SIG-M5 (cell line): ENCODE measurements at places on chromosomes 2 and 18.
A peak's percentile ranks its signal among the peaks of the same experiment; 100 is the strongest.

- no peak for DNase-seq
These were observed 338.0 kb downstream of the BCL11A start for GRCh38 chr2:60215386-60215901.

GRCh38 chr18:73007195-73007914, 139.6 kb upstream of the NETO1 start:
- DNase-seq = no peak

DNA sequence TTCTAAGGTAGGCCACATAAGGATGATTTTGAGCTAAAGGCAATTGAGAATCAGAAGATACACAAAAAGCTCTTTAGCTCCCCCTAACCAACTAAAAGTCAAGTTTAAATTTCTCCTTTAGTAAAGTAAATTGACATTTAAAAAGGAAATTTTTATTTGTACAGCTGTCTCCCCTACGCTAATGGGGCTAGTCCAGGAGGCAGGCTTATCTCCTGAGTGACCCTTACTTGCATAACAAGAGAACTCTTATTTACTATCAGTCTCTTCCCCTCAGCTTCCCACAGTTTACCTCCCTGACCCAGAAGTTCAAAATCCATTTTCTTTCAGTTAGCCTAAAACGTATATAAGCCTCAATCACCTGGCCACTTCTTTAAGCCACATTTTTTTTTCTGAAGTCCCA, 1002.8 kb upstream of the NRXN1 start:
- DNase-seq = no peak

- DNase-seq = no peak
These were observed 73.5 kb downstream of the GALNT3 start for GRCh38 chr2:165720511-165720910.

GRCh38 chr2:136305517-136306192, 187.7 kb upstream of the CXCR4 start:
- no peak for DNase-seq

GRCh38 chr2:236176951-236177350, 8.8 kb upstream of the GBX2 start:
- DNase-seq = no peak

GRCh38 chr2:21515903-21516302, 392.1 kb downstream of the TDRD15 start:
- no peak for DNase-seq

DNA sequence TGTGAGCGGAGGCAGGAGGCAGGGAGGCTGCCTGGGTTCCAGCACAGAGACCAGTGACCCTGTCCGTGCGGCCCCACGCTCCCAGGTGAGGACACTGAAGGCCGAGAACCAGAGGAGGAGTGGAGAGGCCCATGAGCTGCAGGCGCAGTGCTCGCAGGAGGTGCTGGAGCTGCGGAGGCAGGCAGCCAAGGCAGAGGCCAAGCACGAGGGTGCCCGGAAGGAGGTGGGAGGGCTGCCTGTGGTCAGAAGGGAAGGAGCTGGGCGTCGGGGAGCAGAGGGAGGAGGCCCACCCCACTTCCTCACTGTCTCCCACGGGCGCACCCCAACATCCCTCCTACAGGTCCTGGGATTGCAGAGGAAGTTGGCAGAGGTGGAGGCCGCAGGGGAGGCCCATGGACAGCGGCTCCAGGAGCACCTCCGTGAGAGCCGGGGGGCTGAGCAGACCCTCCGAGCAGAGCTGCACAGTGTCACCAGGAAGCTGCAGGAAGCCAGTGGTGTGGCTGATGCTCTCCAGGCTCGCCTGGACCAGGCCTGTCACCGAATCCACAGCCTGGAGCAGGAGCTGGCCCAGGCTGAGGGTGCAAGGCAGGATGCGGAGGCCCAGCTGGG, 33.0 kb upstream of the SNED1 start:
- DNase-seq = no peak

- no peak for DNase-seq
These were observed 12.0 kb upstream of the GALNT14 start for GRCh38 chr2:31150120-31150670.

- no peak for DNase-seq
These were observed 63.4 kb downstream of the NCKAP5 start for GRCh38 chr2:133504566-133505505.

DNA sequence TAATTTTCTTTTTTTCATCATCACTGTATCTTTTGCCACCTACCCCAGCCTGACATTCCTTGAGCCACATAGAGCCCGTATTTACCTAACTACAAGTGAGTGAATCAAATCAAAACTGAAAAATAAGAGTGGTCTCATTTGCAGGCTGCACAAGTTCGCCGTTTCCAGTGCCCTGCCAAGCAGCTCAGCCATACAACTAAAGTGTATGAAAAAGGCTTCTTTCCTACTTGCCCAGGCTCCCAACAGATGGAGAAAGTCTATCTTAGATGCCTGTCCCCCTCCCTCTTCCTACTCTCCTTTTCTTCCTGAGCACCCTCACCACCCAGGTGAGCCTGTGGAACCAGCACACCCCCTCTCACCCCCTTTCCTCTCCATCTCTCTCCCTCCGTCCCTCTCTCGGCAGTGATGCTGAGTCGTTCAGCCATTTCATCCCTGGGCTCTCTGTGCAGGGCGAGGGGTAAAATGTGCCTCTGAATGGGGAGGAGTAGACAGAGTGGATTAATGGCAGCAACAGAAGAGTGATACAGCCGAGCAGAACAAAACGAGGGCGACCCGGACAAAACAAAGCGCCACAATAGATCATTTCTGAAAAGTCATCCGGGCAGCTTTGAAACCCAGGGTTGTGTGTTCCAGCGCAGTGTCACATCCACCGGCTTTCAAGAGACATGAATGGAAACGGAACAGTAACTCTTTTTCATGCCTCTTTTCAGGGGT, 65.0 kb upstream of the POU3F3 start:
- DNase-seq = no peak

DNA sequence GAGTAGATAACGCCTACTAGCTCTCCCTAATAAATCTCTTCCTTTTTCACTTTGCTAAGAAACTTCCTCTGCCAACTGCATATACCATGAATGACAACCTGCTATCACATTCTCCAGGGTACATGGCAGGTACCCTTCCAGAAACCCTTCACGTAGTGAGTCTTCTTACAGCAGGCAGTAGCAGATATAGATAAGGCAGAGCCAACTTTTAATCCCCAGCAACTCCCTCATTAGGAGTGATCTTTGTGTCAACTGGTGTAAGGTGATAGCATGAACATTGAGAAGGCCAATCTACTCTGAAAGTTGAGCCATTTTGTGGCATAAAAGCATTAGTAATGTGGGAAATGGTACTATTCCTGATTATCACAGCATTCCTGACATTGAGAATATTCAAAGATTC, 5.7 kb upstream of the STK17B start:
- no peak for DNase-seq

GRCh38 chr2:178072383-178073301, at the start of gene PDE11A:
PDE11A (minus strand) TSS chr2:178072777; CDS start chr2:178072437, 340 bp downstream.
- DNase-seq = no peak

GRCh38 chr2:71898375-71898774, 249.3 kb downstream of the CYP26B1 start:
- DNase-seq = no peak

GRCh38 chr18:9147440-9148202, 11.0 kb downstream of the ANKRD12 start:
- DNase-seq = peak; percentile 51

DNA sequence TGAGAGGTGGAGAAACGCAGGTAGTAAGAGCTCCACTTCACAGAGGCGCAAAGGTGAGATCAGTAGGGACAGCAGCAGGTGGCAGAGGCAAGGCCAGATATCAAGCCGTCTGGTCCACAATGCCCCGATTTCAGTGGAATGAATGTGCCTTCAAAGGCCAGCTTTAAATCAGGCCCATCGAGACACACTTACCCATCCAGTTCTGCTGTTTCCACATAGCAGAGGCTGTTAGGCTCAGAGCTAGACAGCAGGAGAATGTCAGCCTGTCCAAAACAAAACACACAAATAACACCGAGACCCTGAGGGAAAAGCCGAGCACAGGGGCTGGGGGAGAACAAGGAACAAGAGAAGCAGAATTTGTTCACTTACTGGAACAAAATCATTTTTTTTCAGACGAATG, 75.8 kb upstream of the NARS1 start:
- no peak for DNase-seq

DNA sequence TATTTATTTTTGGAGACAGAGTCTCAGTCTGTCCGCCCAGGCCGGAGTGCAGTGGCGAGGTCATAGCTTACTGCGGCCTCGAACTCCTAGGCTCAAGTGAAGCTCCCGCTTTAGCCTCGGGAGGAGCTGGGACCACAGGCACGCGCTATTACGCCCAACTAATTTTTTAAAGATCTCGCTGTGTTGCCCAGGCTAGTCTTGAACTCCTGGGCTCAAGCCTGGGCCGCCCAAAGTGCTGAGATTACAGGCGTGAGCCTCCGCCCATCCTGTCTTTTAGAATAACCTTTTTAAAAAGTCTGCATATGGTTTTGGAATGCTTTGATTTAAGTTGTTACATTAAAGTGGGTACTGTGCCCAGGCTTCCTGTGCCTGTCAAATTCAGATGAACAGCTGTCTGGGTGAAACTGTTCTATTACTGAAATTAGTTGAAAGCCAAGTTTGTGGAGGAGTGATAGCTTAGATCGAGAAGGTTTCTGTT, 944 bp downstream of the RAB3GAP1 start:
- DNase-seq = no peak

GRCh38 chr2:18762667-18763066, 173.3 kb upstream of the NT5C1B start:
- DNase-seq = no peak

DNA sequence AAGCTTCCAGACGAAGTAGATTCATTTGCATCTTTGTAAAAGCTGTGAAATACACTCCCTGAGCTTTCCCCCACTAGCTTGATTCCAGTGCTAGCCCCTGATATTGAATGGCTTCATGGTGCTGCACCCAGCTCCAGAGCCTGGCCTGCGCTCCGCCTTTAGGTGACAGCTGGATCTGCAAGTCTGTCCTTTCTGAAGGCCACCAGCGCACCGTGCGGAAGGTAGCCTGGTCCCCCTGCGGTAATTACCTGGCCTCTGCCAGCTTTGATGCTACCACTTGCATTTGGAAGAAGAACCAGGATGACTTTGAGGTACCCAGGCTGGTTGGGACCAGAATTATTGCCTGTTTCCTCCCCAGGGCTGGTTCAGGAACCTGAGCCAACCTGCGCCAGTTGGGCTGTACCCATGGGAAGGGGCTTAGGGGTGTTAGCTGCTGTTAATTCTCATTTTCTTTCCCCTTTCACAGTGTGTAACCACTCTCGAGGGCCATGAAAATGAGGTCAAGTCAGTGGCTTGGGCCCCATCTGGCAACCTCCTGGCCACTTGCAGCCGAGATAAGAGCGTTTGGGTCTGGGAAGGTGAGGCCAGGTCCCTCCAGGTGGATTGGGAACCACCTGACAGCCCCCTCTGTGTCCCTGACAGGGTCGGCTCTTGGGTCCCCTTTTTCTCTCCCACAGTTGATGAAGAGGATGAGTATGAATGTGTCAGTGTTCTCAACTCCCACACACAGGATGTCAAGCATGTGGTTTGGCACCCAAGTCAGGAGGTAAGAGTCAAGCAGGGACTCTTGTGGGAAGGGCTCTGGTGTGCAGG, 1.3 kb downstream of the CIAO1 start:
- DNase-seq = no peak

GRCh38 chr18:63187791-63188460, 131.6 kb downstream of the BCL2 start:
- no peak for DNase-seq

GRCh38 chr2:220473611-220474010, 846.2 kb downstream of the SLC4A3 start:
- DNase-seq = no peak

- no peak for DNase-seq
These were observed 710 bp downstream of the DUSP19 start for GRCh38 chr2:183079139-183079775.

- no peak for DNase-seq
These were observed 183.1 kb upstream of the CCDC68 start for GRCh38 chr18:55142410-55142809.

DNA sequence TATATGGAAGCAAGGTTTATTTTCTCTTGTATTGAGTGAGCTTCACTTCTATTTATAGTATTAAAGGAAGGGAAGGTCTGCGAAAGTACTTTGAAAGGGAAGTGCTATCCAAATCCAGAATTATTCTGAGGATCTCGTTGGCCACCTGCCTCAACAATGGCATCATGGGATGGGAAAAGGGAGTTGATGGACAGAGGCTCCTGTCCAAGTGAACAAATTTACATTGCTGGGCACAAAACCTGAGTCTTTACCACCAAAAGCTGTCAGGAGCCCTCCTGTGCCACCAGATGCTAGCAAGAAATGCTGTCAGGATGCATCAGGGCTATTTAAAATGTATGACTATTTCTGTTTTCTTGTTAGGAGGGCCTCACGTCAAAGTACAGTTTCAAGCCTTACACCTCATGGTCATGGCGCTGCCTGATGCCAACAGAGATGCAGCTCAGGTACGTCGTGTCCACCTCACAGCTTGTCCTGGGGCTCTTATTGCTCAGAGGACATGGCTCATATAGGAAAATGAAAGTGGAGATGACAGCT, 157.3 kb downstream of the ARHGAP28 start:
- DNase-seq = no peak

DNA sequence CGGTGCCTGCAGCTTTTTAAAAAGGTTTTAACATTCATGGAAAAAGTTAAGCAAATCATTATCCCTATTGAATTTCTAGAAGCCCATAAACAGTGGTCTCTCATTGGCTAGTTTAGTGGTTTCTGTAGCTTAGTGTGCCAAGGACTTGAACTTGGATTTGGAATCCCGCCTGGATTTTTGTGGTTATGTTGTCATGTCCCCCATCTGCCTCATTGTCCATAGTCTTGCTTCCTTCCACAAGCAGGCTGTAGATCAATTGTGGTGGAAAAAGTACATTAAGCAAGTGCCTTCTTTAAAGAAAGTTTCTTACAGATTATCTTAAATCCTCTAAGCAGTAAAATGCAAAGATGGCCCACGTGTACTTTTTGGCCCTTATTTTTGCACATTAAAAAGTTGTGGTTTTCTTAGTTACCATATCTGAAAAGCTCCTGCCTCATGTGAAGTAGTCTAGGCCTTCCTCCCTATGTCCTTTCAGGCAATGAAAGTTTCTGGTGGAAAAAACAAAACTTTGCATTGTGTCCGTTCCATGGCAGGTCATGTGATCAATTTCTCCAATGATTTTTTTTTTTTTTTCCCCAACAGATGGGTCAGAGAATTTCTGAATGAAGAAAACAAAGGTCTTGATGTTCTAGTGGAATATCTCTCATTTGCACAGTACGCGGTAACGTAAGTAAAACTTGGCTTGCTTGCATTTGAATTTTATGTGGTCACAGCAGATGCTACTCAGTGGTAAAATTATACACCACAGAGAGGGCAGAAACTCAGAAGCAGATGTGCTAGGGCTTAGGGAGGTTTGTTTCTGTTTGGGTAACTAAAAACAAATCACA, 158.9 kb downstream of the PRPF40A start:
- DNase-seq = no peak

DNA sequence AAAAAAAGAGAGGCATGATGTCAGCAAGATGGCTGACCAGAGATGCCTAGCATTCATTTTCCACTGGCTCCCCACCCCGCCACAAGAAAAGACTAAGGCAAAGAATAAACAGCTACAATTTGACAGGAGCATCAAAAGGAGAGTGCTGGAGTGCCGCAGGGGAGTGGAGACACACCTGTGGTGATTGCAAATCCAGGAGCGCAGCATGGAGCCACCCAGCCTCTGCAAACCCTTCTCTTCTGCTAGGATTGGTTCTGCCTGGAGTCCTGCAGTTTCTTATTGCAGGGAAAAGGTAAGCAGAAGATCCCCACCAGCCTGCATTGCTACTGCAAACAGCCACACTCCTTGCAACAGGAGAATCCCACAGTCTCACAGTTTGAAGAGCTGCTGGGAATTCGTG, 26.1 kb downstream of the BOLL start:
- DNase-seq = no peak
